ENCODE measurements at places on chromosomes 4 and X. TPM values are rescaled to one million over a fixed set of nuclear protein-coding genes. Genes with fewer than 3 reads are reported as not detected.

Gene CTAG1B
- total RNA-seq, result not detected

Gene NPY2R
- not detected for total RNA-seq

Gene RBM41
- total RNA-seq, result 13.8 TPM

Gene PPP2R2C
- total RNA-seq, result 0.04 TPM

Gene LDB2
- total RNA-seq, result 150 TPM

Gene TMEM185A
- 19.1 TPM for total RNA-seq

Gene F11
- not detected for total RNA-seq

Gene MAGEC2
- total RNA-seq, result not detected

Gene ARHGAP6
- total RNA-seq, result 0.86 TPM

All from pulmonary artery endothelial cell (primary cell).